ENCODE measurements at places on chromosomes 7 and 10.

DNA sequence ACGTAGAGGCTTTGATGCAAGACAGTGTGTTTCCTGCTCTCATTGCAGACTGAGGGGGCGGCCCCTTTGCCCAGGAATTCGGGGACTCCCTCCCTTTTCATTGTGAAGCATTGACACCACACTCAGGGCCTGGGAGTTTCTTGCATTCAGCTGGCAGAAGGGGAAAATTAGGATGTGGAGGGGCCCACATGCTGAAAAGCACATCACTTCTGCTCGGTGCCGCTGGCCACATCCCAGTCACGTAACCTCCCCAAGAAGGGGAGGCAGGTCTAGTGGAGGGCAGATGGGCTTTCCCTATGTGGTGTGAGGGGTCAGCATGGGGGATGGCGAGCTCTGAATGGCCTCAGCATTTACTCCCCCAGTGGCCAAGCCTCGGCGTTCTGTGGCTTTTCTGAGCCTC, 47.9 kb downstream of the ADCY1 start:
- peak; percentile 35 for DNase-seq

DNA sequence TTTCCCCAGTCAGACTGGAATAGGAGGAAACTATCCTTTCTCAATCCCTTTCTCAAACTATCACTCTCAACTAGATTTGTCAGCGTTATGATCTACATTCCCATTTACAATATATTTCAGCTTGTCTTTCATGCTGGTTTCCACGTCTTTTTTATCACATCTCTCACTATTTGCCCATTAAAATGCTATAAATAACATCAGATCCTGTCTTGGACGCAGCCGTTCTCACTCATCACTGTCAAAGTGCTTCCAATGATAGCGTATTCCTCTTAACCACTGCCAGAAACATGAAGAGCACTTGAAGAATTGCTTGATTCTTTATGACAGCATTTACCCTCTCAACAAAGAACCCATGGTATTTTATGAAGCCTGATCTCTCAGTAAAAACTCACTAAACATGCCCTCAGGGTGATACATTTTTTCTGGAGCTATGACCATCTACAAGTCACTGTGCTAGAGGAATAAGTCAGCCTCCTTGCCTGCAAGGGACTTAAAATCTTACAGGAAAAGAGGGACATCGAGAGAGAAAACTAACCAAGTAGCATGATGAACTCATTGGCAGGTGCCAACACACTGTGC, 205.6 kb upstream of the PFKP start:
- DNase-seq: no peak

GRCh38 chr7:50723888-50724287, 58.8 kb downstream of the GRB10 start:
- DNase-seq: no peak

DNA sequence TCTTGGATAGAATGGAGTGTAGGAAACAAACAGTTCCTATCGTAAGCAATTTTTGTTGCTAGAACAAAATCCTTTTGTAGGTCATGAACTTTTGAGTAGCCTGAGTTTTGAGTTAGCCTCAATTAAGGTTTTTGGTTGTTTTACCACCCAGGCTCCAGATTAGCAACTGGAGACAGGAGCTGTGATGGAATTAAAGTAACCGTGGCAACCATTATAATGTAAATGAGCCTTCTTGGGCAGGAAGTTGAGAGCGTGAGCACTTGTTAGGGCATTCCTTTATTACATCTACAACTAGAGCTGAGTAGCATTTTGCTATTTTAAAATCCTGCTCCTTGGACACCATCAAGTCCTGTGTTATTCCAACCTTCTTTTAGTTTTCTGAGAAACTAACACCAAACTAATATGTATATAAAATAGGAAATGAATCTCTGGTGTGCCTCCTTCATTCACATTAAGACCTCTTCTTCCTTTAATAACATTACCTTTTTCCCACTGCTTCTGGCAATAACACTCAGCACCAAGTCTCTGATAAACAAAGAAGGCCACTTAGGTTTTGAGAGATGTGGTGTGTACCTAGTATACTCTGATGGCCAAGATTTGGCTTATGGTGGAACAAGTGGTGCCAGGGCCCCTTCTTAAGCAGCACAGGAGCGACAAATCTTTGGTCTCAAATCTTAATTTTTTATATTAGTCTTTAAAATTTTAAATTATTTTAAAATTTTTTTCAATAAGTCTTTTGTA, 34.0 kb downstream of the AHCYL2 start:
- no peak for DNase-seq

GRCh38 chr10:10039595-10039994, 978.1 kb upstream of the CELF2 start:
- no peak for DNase-seq

Data from H1 (cell line).